ENCODE measurements at places on chromosomes 4 and X.

DNA sequence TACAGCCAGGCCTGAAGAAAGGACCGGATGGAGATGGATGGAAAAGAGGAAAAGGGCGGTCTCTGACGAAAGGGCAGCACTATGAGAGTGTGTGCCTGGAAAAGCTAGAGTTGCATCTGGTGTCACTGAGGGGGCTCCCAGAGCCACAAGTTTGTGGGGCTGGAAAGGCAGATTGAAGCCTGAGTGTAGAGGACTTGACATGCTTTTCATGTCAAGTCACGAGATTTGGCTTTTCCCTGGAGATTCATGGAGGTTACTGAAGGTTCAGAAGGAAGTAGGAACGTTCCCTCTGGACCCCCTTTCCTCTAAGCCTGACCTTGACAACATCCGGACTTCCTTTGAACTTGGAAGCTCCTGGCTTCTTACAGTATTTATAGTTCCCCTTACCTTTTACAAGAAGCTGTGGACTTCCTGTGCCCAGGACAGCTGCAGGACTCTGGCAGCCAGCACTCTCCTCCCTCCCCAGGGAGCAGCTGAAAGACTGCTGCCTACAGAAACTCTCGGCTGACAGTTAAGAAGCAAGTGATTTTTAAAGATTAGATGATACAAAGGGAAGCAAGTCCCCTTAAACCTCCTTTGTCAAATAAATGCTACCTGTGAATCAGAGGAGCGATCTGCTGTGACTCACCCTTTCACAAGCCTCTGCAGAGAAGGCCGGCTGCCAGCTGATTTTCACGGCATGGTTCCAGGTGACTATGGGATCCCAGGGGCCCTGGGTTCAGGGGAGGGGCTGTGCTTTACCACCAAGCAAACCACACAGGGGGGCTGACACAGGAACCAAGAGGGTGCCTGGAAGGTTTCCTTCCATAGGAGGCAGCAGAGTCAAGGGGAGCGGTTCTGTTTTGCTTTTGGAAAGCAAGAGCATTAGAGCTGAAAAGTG is 72.9 kb upstream of the STIM2 start:
- peak; percentile 38 for DNase-seq

DNA sequence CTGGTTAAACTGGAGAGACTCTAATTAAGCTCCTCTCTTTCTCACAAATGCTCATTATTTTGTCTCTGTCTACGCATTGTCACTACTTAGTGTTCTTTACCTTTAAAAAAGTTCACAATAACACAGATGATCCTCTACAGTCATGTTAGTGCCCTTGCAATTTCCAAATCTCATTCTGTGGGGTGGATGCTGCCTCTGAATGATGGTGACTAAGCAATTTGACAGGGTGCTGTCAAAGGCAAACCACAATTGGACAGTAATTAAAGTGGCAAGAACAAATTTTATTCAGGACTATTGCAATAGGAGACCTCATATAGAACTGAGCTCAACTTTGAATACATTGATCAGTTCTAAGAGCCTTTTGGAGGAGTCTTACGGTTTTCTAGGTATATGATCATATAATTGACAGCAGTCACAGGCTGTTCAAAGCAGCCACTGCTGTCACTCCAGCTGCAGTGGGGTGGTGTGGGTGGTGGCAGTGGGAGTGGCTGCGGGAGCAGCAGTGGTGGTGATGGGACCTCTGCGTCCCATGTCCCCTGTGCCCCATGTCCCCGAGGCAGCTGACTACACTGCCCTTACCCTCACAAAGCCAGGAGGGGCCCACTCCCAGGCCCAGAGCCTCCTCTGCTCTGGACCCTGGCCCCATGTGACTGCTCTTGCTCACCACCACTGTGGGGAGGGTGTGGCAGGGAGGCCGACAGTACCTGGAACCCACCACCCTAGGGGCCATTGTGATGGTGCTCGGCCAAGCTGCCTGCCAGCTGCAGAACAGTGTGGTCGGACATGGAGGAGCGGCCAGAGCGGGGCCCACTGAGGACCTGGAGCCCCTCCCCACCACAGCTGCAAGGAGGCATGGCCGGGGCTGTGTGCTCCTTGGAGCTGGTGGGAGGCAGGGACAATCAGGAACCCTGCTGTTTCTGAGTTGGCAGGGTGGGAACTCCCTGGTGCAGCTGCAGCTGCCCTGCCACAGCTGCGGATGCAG is 30.4 kb upstream of the PAGE1 start:
- DNase-seq: no peak

DNA sequence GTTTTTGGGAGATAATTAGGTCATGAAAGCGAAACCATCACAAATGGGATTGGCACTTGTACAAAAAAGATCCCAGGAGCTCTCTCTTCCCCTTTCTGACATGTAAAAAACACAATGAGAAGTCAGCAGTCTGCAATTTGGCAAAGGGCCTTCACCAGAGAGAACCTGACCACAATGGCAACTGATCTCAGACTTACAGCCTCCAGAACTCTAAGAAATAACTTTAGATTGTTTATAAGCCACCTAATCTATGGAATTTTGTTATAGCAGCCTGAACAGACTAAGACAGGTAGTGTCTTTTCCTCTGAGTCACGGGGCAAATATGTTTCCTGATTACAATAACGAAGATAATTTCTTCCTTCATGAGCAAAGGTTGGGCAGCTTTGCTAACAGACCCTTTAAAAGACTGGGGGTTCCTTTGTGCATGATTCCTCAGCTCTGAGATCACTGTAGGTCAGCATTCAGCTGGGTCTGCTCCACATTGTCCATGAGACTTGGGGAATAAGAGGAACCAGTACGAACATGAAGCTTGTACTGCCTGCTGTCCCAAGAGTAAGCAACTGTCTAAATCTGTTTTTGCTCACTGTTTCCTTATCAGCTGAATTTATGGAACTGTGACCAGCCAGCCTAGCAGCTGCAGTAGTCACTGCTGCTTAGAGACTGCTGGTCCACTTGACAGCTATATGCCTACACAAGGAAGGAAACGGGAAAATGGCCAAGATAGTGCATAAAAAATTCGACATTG is 191.6 kb downstream of the ANAPC10 start:
- no peak for DNase-seq

- DNase-seq: no peak
Observed at GRCh38 chrX:15170927-15171326, 99.0 kb downstream of the ASB9 start.

GRCh38 chr4:7815562-7815961 is 124.1 kb downstream of the AFAP1 start:
- DNase-seq: no peak
